ENCODE measurements at places on chromosomes 6 and 20.

DNA sequence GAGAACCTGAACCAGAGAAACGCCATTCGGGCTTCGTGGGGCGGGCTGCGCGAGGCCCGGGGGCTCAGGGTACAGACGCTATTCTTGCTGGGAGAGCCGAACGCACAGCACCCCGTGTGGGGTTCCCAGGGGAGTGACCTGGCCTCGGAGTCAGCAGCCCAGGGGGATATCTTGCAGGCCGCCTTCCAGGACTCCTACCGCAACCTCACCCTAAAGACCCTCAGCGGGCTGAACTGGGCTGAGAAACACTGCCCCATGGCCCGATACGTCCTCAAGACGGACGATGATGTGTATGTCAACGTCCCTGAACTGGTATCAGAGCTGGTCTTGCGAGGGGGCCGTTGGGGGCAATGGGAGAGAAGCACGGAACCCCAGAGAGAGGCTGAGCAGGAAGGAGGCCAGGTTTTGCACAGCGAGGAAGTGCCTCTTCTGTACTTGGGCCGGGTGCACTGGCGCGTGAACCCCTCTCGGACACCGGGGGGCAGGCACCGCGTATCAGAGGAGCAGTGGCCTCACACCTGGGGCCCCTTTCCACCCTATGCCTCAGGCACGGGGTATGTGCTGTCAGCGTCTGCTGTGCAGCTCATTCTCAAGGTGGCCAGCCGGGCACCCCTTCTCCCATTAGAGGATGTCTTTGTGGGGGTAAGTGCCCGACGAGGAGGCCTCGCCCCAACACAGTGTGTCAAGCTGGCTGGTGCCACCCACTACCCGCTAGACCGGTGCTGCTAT, 904 bp downstream of the B3GALT4 start:
- DNase-seq: no peak

DNA sequence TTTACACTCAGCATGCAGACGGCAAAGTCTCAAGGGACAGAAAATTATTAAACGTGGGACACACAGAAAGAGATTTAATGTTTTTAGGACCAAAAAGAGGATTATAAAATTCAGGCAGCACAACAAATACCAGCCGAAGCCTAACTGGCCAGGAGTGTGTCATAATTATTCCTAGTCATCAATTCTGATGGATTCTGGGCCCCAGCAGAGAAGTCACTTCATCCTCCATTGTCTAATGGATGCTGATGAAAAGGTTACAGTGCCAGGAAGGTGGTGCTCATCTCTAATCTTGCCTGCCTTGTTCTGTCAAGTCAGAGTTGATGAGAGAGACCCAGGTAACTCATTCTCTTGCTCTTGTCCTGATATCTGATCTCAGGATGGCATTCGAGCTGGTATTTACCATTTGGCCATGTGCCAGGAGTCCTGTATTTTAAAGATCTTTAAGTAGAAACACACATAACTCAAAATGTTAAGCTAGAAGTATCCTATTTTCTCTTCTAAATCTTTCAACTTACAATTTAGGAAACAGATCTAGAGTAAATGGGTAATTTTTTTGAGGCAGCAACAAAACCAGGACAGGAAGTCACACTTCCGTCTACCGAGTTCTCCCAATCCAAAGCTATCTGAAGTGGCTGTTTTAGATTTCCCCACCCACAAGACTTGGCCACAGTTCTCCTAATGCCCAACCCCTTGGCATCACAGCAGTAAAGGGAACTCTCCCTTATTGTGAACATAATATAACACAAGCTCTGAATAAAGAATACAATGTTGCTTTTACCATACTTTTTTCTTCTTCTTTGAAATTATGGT, 50.0 kb downstream of the ADAT2 start:
- no peak for DNase-seq

GRCh38 chr6:9197726-9198125, 762.4 kb upstream of the SLC35B3 start:
- no peak for DNase-seq

DNA sequence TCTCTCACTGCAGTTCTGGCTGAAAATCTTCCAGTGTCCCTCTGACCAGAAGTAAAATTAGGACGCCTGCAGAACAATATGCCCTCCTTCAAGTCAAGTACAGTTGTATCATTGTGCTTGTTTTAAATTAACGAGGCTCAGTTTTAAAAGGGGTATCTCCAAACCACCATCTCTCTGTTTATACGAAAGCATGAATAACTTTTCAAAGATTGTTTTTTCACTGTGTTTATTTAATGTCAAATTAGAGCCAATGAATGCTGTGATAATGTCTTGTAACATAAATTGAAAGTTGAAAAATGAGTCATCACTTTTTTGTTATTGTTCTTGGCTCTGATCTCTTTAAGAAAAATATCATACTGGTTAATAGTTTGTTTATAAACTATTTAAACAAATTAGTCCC, 230.7 kb upstream of the THEMIS start:
- DNase-seq: no peak

GRCh38 chr6:32685603-32686002, 19.1 kb upstream of the HLA-DQB1 start:
- no peak for DNase-seq

DNA sequence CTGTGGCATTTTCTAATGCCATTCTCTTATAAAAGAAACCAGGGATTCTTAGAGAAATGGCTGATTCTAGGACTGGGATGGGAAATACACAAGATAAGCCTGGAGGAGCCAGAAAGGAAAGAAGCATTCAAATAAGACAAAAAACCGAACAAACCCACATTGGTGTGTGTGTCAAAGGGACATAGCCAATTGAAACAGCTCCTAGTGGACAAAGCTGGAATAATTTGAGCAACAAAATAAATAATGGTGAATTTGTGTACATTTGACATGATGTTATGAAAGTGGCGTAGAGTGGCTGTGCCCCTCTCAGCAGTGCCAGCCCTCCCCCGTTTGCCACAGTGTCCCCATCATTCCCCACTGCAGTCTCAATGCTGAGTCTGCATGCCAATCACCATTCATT, 55.5 kb downstream of the B3GAT2 start:
- DNase-seq: no peak

- no peak for DNase-seq
These were observed 2.9 kb downstream of the STX11 start for GRCh38 chr6:144153260-144153659.

GRCh38 chr6:48994811-48995210, 468.2 kb downstream of the MMUT start:
- DNase-seq: no peak

DNA sequence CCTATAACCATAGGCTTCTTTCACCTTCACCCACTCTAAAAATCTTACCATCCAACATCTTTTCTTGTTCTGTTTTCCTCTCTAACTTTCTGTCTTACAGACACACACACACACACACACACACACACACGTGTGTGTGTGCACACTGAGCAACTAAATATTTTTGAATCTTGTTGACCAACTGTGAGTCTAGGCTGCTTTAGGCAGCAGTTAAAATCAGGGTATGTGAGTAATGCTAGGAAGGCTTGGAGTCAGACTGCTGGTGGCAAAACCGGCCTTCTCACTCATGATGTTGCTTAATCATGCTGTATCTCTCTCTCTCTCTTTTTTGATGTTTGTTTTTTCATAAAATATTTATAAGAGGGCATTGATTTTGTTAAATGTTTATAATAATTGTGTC, 103.1 kb upstream of the TBX18 start:
- DNase-seq: no peak

DNA sequence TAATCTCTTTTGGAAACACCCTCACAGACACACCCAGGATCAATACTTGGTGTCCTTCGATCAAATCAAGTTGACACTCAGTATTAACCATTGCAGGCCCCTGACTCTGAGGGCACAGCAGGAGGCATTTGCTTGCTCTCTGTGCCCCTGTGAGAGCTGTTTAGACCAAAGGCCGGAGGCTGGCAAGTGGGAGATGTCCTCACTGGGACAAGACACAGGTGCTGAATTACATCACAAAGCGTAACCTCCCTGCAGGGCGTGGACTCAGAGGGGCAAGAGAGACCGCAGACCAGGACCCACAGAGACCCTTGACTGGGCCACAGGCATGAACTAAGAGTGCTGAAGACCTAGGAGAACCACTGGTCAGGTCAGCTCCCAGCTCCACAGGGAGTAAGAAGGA, at the start of gene CST8:
Gene CST8 (plus strand): TSS at position 301 of the 400 bp plus-strand sequence. CDS start 551 bp downstream, outside the sequence.
- DNase-seq: no peak

DNA sequence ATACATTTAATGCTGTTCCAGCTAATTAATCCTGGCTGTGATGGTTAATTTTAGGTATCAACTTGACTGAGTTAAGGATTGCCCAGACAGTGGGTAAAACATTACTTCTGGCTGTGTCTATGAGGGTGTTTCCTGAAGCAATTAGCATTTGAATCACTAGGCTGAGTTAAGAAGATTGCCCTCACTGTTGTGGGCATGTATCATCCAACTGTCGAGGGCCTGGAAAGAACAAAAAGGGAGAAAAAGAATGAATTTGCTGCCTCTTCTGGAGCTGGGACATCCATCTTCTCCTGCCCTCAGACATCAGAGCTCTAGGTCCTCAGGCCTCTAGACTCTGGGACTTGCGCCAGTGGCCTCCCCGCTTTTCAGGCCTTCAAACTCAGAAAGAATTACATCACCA, 34.3 kb downstream of the SDHAF4 start:
- no peak for DNase-seq

- no peak for DNase-seq
These were observed 9.2 kb downstream of the ENPP3 start for GRCh38 chr6:131646249-131646670.

GRCh38 chr6:143839196-143839595, 3.9 kb upstream of the LTV1 start:
- no peak for DNase-seq

DNA sequence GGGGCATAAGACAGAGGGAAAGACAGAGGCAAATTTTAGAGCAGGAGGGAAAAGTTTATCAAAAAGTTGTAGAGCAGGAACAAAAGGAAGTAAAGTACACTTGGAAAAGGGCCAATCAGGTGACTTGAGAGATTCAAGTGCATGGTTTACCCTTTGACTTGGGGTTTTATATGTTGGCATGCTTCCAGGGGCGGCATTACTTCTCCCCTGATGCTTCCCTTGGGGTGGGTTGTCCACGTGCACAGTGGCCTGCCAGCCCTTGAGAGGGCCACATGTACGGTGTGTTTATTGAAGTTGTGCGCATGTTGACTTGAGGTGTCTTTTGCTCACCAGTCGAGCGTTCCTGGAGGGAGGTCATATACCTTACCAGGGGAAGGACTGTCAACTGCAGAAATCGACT, 259.5 kb upstream of the JARID2 start:
- no peak for DNase-seq

GRCh38 chr6:107670792-107671199, 153.3 kb downstream of the SCML4 start:
- no peak for DNase-seq

- DNase-seq: no peak
These were observed 16.1 kb upstream of the STK38 start for GRCh38 chr6:36563237-36563927.

DNA sequence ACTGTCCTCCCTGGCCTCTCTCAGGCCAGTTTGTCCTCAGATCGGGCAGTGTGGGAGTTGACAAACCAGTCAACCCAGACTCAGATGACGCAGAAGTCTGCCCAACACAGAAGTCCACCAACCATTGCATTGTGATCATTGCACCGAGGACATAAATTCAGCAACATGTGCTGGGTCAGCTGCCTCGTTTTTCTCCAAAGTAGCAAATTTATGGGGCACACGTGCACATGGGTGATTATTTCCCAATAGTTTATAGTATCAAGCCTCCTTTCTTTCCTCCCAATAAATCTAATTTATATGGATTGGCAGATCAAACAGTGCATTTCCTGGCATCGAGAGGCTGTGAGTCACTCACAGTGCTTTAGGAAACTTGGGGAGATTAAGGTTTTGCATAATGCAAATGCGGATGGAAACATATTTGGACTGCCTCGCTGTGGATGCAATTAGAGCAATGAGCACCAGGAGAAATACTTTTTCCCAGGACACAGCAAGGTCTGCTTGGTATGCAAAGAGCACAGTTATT, 413.7 kb upstream of the SULF2 start:
- DNase-seq: no peak

GRCh38 chr6:45741437-45742171, 274.1 kb downstream of the CLIC5 start:
- DNase-seq: no peak

- DNase-seq: no peak
These were observed 117.4 kb downstream of the FAXC start for GRCh38 chr6:99232056-99232455.

DNA sequence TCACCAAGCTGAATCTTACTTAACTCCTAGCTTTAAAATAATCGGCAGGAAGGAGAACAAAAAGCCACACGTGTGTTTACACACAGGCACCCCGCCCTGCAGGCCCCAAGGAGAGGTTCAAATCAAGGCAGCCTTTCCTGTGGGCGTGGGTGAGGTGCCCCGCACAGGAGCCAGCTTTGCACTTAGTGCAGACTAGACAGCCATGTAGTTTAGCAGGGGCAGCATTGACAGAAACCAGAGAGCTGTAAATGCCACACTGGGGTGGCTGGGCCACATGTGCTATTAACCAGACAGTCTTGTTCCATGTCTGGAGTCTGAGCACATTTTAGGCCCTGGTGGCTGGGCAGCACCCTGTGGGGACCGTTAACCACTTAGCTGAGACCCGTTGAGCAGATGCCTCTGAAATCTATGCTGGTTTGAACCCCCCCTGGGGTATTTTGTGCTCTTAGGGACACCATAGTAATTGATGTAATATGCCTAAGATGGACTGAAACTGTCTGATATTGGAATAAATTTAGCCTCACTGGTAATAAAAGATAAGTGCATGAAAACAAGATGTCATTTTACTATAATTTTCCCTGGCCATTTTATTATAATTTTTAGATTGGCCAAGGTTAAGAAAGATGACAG, 106.4 kb upstream of the KCNG1 start:
- DNase-seq: no peak

GRCh38 chr6:101404775-101405174, 11.3 kb downstream of the GRIK2 start:
- DNase-seq: no peak

- DNase-seq: no peak
These were observed 33.5 kb downstream of the PNLDC1 start for GRCh38 chr6:159833556-159833955.

- DNase-seq: no peak
These were observed 204.1 kb downstream of the SIM1 start for GRCh38 chr6:100260584-100260983.

- no peak for DNase-seq
These were observed 130.1 kb upstream of the MTHFD1L start for GRCh38 chr6:150735341-150735851.

GRCh38 chr6:14693301-14694192, 552.3 kb upstream of the JARID2 start:
- no peak for DNase-seq

- DNase-seq: no peak
These were observed 45.5 kb upstream of the NXT1 start for GRCh38 chr20:23305098-23305497.

GRCh38 chr6:5506597-5506996, 245.3 kb downstream of the FARS2 start:
- no peak for DNase-seq

- DNase-seq: no peak
These were observed 1424.8 kb upstream of the EYS start for GRCh38 chr6:67131827-67132226.

Measured in activated CD4-positive, alpha-beta T cell treated with anti-CD3 and anti-CD28 coated beads, Interleukin-2, amount 50 U/mL, for 24 hours (primary cell).